Pons (tissue), 1 donor: ENCODE measurements at places on chromosomes 3 and 15.

GRCh38 chr3:193145248-193145647 is 95.8 kb upstream of the PLAAT1 start:
- DNase-seq = no peak

GRCh38 chr3:182233957-182234356 is 522.2 kb downstream of the SOX2 start:
- DNase-seq = no peak

DNA sequence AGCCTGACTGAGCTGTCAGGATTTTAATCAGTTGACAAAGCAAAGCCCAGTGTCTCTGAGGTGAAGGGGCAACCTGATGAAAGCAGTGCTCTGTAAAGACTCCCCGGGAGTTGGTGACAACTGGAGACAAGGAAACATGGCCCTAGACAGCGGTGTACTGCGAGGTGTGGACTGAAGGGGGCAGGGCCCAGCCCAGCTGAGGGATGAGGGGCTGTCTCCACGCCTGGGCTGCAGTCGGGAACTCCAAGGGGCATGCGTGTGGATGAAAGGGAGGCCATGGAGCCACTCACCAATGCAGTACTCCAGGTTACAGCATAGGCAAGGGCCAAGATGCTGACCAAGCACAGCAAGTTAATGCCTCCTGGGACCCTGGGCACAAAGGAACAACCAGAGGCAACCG is 45.1 kb downstream of the SCAP start:
- no peak for DNase-seq

DNA sequence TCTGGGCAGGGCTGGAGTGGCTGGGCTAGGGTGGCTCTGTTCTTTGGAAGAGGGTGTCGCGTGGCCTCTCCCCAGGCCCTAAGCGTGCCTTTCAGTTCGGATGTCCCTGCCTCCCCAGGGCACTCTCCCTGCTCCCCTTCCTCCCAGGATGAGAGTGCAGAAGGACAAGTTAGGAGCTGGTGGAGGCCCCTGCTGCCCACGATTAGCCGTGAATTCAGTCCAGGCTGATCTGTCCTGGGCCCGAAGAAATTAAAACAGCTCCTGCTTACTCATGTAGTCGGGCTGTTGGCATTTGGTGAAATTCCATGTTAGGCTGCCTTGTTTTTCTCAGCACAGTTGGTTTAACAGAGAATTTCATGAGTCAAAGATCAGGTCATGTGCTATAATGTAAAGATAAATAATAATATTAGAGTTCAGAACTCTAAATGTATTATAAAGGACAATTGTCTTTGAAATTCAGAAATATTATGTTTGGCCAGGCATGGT is 24.5 kb downstream of the NIPA1 start:
- DNase-seq = no peak

DNA sequence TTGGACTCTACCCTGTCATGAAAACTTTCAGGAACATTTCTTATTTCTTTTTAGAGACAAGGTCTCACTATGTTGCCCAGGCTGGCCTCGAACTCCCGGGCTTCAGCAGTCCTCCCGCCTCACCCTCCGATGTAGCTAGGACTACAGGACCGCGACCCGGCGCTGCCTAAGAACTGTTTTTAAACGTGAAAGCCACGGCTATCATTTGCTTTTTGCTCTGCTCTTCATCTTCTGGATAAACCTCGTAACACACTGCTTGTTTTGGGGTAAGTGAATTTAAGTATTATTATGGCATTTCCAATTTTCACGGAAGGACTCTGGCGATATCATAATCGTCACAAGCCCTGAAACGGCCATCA is 14.3 kb upstream of the CCNL1 start:
- no peak for DNase-seq

DNA sequence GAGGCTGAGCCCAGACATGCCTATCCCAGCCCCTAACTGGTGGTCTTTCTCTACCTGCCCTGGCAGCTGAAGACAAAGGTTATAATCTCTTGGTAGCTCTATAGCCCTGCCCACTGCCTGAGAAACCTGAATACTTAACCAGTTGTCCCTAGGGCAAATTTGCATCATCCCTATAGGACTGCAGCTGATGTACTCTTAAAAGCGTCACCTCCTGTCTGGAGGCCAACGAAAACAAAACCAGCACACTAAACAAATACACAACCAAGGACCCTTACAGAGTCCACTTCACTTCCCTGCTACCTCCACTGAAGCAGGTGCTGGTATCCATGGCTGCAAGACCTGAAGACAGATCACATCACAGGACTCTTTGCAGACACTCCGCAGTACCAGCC is 98.0 kb downstream of the KCNAB1 start:
- DNase-seq = no peak
